ENCODE measurements at places on chromosomes 6 and 20.

- DNase-seq, result no peak
Observed at GRCh38 chr20:56588996-56589395, 40.1 kb upstream of the TFAP2C start.

GRCh38 chr20:36499211-36499610, 42.1 kb upstream of the MYL9 start:
- DNase-seq, result no peak

- no peak for DNase-seq
Observed at GRCh38 chr6:110170081-110170480, 9.4 kb downstream of the WASF1 start.

GRCh38 chr6:158764926-158765325, 54.2 kb downstream of the EZR start:
- DNase-seq, result no peak

GRCh38 chr6:137799950-137800568, 67.0 kb upstream of the TNFAIP3 start:
- peak; percentile 62 for DNase-seq

DNA sequence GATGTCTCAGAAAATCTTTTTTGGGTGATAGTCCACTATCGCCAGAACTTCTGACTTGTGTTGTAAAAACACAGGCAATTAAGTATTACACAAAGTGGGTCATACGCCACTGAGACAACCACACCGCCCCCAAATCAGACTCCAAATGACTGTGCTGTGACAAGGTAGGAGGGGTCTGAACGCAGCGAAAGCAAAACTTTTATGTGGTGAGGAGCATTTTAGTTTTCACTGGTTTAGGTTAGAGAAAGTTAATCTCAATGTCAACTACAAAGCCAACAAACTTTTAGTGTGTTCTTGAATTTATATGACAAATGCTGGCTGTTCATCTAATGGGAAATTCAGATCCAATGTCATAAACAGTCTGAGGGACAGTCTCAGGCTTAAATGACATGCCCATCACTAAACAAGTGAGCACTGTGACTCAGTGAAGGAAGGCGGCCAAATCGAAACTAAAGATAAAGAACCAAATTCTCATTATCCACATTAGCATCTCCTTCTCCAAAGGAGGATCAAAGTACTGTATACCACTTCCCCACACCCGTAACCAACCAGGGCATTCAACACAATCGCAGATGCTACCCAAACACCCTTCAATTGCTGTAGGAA, 186.7 kb downstream of the GJA10 start:
- peak; percentile 44 for DNase-seq

GRCh38 chr6:149169761-149170511, 147.6 kb upstream of the TAB2 start:
- DNase-seq, result no peak

DNA sequence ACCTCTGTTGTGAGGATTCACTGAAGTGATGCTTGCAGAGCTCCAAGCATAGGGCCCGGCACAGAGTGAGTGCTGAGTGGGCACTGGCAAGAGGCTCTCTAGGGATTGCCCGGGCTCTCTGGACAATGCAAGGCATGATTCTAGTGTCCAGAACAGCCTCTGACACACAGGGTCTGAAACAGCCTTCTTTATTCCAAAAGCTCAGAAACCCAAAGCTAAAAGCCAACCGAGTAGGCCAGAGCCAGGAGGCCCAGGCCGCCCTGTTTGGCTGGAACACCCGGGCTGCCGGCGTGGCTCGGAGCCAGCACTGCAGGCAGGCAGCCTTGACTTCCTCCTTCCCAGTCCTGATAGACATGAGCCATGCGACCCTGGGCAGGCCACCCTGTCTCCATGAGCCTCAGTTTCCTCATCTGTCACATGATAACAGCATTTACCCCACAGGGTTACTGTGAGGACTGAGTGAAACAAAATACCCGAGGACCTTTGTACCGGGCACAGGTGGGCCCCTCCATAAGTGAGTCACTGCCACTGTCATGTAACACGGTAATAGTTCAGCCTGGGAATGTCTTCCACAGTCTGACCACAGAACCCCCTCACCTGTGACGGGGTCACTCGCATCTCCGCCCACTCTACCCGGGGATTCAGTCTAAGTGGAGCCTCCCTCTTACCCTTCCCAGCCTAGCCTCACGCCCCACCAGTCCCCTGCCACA, 51.5 kb downstream of the PTPRT start:
- DNase-seq, result no peak

DNA sequence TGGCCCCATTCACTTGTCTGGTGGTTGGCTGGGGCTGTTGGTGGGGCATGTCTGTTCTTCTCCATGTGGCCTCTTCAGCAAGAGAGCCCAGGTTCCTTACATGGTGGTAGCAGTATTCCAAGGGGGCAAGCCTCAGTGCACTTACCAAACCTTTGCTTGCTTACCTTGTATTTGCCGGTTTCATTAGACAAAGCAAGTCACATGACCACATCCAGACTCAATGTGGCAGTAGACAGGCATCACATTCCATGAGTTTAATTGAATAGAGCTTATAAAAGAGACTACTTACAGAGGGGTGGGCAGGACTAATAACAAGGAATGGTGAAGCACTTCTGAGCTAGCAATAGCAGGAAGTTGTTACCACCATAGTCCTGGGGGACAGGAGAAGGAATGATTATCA, 78.6 kb downstream of the SNAP25 start:
- DNase-seq, result no peak

DNA sequence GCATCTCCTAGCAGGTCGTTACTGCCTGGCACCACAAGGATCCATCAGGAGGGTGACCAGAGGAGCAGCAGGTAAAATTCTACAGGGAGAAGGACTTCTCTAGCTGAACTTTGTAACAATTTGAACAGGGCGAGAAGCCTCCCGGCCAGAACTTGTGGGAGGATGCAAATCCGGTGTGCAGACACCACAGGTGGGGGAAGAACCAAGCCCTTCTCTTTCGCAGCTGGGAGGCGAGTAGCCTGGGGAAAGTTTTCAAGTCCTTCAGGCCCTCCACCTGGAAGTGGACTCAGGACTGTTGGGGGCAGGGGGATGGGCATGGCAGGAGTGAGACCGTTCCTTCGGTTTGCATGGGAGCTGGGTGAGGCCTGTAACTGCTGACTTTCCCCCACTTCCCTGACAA, 42.7 kb upstream of the FAM210B start:
- DNase-seq, result no peak

DNA sequence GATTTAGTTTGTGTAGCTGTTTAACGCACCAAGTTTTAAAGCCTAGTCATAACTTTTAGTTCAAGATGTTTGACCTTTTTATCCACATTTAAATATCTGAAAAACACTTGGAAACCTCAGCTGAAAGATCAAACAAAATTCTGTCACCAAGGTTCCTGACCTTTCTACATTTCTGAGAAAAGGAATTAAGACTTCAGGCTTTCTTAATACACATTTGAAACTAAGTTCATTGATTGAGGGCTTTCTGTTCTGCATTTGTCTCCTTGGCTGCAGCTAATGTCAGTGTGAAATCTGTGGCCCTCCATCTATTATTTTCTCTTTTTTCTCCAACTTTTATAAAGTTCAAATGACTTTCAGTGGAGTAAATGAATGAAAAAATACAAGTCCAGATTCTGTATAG, 22.7 kb upstream of the FBXL4 start:
- no peak for DNase-seq

- DNase-seq, result no peak
Observed at GRCh38 chr6:35273822-35274559, 14.5 kb downstream of the ZNF76 start.

GRCh38 chr20:62739581-62740285, 31.1 kb downstream of the NTSR1 start:
- peak; percentile 85 for DNase-seq

GRCh38 chr6:77834591-77834996, 181.8 kb downstream of the MEI4 start:
- no peak for DNase-seq

GRCh38 chr6:2665146-2666070, 85.3 kb downstream of the MYLK4 start:
- no peak for DNase-seq

DNA sequence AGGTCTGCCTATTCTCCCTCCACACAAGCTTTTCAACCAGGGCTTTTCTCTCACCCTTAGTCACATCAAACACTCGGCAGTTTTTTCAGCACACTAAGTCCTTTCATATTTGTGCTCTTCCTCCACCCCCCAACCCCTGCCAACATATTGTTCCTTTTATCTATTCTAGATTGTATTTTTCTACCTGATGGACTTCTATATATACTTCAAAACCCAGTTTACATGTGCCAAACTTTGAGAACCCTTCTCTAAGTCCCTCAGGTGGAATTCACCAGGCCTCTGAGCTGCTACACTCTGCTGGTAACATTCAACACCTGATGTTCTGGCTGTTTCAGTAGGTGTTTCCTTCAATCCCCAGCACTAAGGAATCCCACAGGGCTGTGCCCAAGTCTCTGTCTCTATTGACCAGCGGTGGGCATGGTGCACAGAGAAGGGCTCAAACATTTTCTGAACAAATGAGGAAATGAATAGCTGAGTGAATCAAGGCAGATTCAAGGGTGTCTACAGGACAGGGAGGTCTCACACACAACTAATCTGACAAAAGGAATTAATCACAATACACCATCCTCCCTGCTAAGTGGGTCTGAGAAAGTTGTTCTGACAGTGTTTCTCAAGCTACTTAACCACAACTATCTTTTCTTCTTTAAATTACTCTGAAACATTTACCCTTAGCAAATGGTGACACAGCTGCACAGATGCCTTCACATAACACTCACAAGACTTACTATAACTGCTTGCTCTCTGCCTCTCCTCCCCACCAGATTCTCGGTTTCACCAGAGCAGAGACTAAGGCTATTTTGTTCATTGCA, 166.5 kb downstream of the TSHZ2 start:
- no peak for DNase-seq

DNA sequence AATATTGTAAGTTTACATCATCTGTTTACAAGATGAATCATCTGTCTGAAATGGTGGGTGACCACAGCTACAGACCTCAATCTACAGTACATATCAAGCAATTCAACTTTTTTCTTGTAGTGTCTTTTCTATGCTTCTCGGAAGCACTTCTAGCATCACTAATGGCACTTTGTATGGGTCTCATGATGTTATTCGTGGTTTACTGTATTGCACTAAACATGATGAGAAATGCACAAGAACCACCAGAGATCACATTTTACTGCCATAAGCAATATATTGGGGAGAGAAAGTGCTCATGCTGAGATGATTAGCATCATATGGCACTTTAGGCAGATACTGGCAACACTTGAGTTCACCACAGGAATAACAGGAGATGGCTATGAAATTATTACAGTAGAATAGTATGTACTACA, 15.4 kb upstream of the BTBD3 start:
- DNase-seq, result no peak

- peak; percentile 27 for DNase-seq
Observed at GRCh38 chr6:26241033-26241895, 123.7 kb upstream of the BTN3A2 start.

- DNase-seq, result no peak
Observed at GRCh38 chr6:906920-907319, 214.0 kb upstream of the EXOC2 start.

DNA sequence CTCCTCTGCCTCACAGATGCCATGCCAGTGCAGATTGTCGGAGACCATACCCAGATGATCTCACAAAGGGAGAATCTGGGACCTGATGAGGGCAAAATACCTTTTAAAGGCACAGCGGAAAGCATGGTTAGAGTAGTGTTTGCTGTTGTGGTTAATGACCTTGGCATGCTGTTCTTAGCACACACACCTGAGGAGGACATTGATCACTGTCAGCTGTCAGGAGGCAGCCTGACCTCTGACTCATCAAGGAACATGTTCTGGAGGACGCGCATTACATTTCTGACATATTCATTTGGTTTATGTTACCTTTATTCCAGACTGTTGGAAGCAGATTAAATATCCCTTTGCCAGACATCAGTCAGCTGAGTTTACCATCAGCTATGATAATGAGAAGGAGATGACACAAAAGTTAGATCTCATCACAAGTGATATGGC, 57.1 kb downstream of the GOPC start:
- DNase-seq, result no peak

GRCh38 chr20:19758501-19759331, 658 bp downstream of the RIN2 start:
- DNase-seq, result no peak

DNA sequence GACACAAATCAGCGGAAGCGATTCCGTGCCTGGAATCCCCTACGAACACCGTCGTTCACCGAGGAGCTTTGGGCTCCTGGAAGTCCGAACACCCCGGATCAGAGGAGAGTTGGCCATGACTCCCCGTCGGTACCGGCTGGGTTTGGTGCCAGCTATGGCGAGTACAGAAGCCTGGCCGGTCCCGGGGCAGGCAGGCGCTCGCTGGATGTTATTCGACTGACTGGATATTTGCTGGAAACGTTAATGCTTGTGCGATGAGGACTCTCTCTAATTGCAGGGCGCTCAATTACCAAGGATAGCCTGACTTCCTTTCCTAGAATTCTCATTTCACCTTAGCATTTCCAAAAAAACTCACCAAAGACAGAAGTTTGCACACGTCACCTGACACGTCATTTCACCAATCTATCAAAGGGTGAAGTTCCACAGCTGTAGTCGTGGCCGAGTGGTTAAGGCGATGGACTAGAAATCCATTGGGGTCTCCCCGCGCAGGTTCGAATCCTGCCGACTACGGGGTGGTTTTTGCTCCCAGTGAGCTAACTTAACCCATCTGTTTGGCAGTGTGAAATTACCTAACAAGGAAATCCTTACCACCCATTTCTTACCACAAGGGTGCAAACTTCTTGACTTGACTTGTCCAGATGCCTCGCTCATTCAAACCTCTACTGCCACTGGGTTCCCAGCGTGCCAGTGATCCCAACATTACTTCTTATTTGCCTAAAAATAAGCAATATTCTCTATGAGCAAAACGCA, 22.7 kb upstream of the ZNF184 start:
- no peak for DNase-seq

DNA sequence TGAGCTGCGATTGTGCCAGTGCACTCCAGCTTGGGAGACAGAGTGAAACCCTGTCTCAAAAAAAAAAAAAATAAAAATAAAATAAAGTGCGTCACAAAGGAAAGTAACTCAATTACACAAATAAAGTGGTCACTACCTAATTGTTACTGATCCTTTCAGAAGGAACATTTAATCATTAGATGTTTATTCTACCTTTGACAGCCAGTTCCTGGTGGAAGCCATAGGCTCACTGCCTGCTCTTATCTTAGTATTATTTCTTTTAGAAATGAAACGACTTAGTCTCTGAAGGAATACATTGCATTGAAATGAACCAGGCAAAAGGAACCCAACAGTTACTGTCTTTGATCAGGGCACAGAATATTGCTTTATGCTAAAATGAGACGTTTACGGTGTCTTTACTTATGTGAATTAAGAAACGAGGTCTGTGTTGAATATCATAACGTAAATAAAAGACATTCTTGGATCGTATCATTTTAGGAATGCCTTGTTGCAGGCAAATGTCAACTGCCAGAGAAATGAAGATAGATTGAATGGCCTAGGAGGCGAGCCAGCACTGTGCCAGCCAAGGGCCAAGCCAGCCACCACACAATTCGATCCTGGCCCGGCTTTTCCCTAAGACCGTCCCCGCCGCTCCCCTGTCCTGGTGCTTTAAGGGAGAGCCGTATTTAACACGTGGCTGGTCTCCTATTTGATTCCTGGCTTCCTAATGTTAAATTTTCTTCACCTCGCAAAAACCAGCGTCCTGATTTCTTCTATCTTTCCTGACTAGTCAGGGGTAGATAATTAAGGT, 136.7 kb upstream of the GMDS start:
- DNase-seq, result no peak

Data from T-helper 1 cell (primary cell).